NB4 (cell line): ENCODE measurements at places on chromosomes 12 and 14.
A peak's percentile ranks its signal among the peaks of the same experiment; 100 is the strongest.

DNA sequence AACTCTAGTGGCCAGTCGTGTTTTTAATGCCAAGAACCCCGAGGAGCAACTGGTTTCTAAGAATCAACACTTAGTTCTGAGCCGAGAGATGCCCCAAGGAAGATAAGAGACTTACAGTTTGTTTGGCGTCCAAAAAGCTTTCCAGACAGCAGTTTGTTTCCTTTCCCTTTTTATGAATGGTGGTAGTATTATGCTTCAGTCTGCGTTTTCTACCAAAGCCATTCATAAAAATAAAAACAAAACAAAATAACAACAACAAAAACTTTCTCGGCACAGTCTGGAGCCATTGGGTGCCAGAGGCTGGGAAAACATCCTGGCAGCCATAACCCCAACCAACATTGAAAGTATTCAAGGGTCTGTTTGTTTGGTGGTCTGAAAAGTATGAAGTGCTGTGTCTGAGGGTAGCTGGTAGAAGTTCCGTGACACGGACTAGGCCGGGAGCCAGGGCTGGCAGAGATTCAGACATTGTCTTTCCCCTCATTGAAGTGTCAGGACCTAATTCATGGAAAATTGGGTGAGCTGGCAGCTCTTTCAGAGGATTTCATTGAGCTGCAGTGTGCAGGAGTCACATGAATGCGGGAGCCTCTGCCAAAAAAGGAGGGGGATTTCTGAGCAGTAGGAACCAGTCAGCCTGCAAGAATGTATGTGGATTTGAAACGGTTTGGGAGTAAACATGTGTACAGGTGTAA, 124.2 kb downstream of the HMGA2 start:
- DNase-seq: no peak

DNA sequence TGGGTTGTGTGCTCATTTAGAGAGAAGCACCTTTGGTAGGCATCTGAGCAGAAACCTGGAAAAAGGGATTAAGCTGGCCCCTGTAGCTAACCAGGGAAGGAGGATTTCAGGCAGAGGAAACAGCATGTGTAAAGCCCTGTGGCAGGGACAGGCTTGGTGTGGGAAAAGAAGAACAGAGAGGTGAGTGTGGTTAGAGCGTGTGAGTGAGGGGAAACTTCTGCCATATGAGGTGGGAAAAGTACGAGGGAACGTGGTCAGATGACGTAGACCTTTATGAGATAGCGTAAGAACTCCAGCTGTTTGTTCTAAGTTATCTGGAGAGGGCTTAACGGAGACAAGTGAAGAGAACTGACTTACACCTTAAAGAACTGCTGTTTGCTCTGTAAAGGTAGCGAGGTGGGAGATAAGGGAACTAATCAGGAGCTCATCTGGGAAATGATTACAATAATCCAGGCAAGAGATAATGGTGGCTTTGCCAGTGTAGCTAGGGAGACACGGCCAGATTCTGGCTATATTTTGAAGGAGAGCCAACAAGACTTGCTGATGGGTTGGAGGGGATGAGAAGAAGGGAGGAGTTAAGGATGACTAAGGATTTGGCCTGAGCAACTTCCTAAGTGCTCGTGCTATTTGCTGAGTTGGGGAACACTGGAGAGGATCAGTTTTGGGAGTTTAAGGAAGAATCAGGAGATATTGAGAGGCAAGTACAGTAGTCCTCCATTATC, 234.0 kb downstream of the ETNK1 start:
- DNase-seq: no peak

GRCh38 chr12:124345795-124346194, 50.9 kb downstream of the RFLNA start:
- peak; percentile 43 for DNase-seq

GRCh38 chr14:50531595-50532501, 521 bp downstream of the MAP4K5 start:
- peak; percentile 68 for DNase-seq

- no peak for DNase-seq
These were observed 31.2 kb upstream of the CHPT1 start for GRCh38 chr12:101666052-101666728.
